ENCODE measurements at places on chromosomes 3 and 15.

DNA sequence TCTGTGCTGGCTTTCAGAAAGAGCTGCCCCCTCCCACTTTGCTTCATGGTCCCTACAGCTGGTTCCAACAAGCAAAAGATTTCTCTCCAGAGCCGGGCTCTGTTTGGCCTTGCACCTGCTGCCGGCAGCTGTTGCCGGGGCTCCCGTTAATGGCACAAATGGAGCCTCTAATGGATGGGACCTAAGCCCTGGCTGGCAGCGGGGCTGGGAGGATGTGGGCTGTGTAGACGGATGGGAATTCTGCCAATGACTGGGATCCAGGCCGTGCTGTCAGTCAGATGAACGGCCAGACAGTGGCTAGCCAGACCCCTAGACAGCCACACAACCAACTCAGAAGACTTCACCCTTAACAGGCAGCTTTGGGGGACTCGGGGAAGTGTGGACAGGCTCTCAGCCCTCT lies 88.0 kb downstream of the RPLP1 start:
- DNase-seq, result no peak

- no peak for DNase-seq
Measured at GRCh38 chr3:118137778-118138177, 896.9 kb downstream of the IGSF11 start.

- no peak for DNase-seq
Measured at GRCh38 chr15:49154799-49155109, 645 bp downstream of the COPS2 start.

DNA sequence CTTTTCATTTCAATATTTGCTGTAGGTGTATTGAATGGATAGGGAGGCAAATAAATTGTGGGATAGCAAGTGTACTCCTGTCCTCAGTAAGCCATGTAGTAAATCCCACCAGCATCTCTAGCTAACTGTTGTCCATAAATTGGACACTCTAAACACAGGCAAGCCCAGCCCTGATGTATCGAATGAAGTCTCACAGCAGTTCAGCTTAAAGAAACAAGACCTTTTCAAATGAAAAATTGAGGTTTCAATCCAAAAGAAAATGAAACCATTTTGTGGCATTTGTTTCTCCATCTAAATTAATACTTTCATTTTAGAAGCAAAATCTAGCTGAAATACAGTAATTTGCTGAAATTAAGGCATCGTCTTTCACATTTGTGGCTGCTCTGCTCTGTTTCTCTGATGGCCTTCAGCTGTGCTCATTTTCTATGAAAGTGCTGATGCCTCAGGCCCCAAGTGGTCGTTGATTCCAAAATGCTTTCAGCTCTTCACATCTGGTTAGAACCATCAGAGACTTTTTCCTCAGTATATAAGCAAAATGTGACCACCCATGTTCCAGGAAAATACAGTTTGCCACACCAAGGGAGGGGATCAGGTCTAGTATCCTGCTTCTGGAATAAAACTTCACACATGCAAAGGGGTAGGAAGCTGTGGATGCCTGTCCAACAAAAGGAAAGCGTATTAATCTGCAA lies 245.0 kb downstream of the ZMAT3 start:
- DNase-seq, result no peak

- DNase-seq, result no peak
Measured at GRCh38 chr15:38535491-38536200, 29.0 kb downstream of the RASGRP1 start.

Measured in ovary (tissue), 10 donors.